Fibroblast of lung (primary cell): ENCODE measurements at places on chromosomes 3 and 15. TPM values are rescaled to one million over a fixed set of nuclear protein-coding genes. Genes with fewer than 3 reads are reported as not detected.

GOLGA8G gene
- not detected in 2 replicates for total RNA-seq

COL6A5 gene
- total RNA-seq = under 0.01 and 0.66 TPM in 2 replicates

KIF15 gene
- 2.1 and 3.8 TPM in 2 replicates for total RNA-seq

DNA sequence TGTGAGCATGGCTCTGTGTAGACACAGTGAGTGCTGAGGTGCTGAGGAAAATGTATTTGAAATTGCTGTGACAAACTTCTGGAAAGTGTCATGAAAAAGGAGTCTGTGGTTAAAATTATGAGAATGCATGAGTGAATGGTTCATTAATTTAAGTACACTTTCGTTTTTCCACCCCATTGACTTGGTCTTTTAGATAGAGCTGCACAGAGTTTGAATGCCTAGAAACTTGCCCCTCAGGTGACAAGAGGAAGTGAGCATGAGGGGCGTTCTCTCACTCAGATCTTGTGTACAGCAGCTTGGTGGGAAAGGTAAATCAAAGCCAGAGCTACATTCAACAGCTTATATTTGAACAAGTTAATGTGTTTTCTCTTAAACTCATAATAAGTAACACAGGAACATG, 296.8 kb downstream of the WDR72 start:
- H3K4me1 ChIP-seq = no peaks in the 10 kb centered on the region
- no peak overlapping the region for H3K27ac ChIP-seq
- no peaks in the 10 kb centered on the region for H3K36me3 ChIP-seq
- H3K4me3 ChIP-seq = no peak overlapping the region

DNA sequence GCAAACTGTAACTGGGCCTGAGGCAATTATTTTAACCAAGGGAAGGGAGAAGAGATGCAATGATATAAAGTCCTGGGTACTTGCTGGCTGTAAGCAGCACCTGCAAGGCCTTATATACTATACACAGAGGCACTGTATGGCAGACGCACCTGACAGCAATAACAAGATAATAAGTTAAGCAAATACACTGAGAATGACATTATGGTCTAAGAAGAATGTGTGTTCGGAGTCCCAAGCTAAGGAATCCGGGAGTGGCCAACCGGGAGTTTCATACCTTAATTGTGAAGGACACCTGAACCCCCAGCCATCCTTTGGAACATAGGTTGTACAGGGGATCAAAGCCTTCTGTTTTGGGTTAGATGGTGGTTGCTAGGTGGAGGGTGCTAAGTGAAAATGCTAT, 13.7 kb downstream of the FAM240A start:
- no peak overlapping the region for H3K4me3 ChIP-seq
- peaks cover 2% of the 10 kb centered on the region for H3K27me3 ChIP-seq
- H3K4me1 ChIP-seq = peaks cover 2% of the 10 kb centered on the region
- no peaks in the 10 kb centered on the region for H3K36me3 ChIP-seq

GRCh38 chr3:9862391-9863057, 17.5 kb downstream of the CIDEC start:
- peaks cover 5% of the 10 kb centered on the region for H3K4me1 ChIP-seq
- H3K27ac ChIP-seq = no peak overlapping the region
- H3K27me3 ChIP-seq = no peaks in the 10 kb centered on the region

GRCh38 chr3:97988784-97989568, 16.7 kb upstream of the RIOX2 start:
- H3K36me3 ChIP-seq = no peaks in the 10 kb centered on the region
- H3K27me3 ChIP-seq = peaks cover 3% of the 10 kb centered on the region
- H3K27ac ChIP-seq = no peak overlapping the region
- no peak for DNase-seq

GRCh38 chr3:160373655-160374054, 25.4 kb downstream of the IFT80 start:
- no peaks in the 10 kb centered on the region for H3K27me3 ChIP-seq
- no peak overlapping the region for H3K27ac ChIP-seq
- peaks cover 3% of the 10 kb centered on the region for H3K36me3 ChIP-seq
- H3K4me3 ChIP-seq = no peak overlapping the region
- DNase-seq = no peak

DNA sequence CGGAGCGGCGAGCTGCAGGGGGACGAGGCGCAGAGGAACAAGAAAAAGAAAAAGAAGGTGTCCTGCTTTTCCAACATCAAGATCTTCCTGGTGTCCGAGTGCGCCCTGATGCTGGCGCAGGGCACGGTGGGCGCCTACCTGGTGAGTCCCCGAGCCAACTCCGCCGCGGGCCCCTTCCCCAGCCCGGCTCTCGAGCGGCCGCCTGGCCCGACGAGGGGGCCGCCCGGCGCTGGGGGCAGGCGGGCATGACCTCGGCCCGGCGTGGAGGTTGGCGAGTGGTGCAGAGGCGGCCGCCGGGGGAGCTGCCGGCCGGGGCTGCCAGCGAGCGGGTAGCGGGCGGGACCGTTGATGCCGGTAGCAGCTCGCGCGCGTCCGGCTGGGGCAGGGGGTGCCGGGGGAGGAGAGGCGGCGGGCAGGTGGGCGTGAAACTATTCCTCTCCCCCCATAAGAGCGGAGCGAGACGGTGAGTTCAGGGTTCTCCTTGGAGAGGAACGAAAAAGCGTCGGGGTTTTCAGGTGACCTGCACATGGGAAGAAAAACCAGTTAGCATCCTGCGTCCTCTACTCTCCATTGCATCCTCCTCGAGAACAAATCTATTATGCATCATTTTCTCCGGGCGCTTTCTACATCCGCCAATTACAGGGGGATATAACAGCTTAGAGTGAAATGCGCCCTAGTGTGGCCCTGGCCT, 585 bp downstream of the SLCO3A1 start:
- H3K4me1 ChIP-seq = peaks cover 5% of the 10 kb centered on the region
- H3K27me3 ChIP-seq = no peaks in the 10 kb centered on the region
- H3K27ac ChIP-seq = no peak overlapping the region

DNA sequence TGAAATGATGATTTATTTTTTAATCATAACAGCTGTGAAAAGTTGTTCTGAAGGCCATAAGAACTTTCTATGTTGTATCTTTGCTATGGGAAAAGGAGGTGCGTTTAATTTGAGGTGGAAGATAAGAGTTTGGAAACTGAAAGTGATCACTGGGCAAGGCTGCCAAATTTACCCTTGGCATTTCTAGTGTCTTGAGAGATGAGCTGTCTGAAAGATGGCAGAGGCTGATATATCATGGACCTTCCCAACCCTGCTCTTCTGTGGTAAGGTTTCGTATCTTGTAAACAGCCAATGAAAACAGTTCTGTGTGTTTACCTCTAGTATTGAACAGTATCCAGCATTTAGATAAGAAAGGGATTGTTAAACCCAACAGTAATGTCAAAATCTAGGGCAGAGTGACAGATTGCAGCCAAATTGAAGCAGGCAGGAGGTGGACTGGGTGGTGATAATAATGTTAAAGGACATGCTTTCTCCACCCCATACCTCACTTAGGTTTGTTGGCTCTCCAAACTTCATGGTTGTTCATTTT, 15.8 kb upstream of the NFKBIZ start:
- peaks cover 4% of the 10 kb centered on the region for H3K4me1 ChIP-seq
- no peak overlapping the region for H3K4me3 ChIP-seq
- no peaks in the 10 kb centered on the region for H3K27me3 ChIP-seq
- no peaks in the 10 kb centered on the region for H3K36me3 ChIP-seq
- no peak overlapping the region for H3K27ac ChIP-seq

DNA sequence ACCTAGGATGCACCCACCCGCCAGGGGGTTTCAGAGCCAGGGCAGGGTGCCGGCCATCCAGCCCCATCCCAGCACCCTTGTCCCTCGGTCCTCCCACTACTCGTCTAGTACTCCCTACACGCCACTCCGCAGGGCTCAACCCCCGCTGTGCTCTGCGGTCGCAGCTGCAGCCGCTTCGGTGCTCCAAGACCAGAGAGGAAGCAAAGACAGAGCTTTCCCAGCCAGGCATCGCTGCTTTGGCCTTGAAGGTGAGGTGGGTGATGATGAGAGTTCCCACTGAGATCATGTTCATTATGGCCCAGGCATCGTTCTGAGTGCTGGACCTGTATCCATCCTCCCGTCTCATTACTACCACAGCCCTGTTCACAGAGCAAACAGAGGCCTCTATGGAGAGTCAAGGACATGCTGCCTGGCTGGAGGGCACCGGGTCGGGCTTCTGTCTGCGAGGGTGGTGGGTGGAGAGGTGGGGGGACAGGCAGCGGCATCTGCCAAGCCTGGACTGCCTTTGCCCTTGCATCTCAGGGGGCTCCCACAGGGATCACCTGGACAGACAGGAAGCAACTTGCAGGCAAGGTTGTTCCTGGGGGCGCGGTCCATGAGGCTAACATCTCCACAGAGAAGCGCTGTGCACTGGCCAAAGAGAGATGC, 66.9 kb downstream of the KLF13 start:
- H3K27me3 ChIP-seq = no peaks in the 10 kb centered on the region
- H3K36me3 ChIP-seq = no peaks in the 10 kb centered on the region
- peaks cover 18% of the 10 kb centered on the region for H3K4me1 ChIP-seq
- no peak overlapping the region for H3K4me3 ChIP-seq
- H3K27ac ChIP-seq = no peak overlapping the region

DNA sequence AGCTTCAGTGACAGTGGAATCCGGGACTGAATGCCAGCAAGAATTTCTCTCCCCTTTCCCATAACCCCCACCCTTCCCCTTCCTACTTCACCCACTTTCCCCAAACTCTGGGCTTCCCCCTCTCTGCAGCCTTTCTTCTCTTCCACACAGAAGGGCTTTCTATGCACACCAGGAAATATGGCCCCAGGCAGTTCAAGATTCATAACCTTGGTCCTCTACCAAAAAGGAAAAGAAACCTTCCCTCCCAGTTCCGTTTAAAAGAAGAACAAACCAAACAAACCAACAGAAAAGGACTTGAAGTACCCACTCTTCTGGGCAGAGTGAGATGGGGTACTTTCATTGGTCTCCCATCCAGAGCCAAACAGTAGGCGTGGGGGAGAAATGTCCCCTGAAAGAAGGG, 68.8 kb upstream of the ABHD2 start:
- no peaks in the 10 kb centered on the region for H3K27me3 ChIP-seq
- H3K4me1 ChIP-seq = peaks cover 18% of the 10 kb centered on the region
- H3K36me3 ChIP-seq = no peaks in the 10 kb centered on the region
- no peak for DNase-seq
- H3K27ac ChIP-seq = no peak overlapping the region
- no peak overlapping the region for H3K4me3 ChIP-seq

- H3K4me1 ChIP-seq = peaks cover 21% of the 10 kb centered on the region
- no peaks in the 10 kb centered on the region for H3K36me3 ChIP-seq
- H3K27ac ChIP-seq = no peak overlapping the region
- peak; percentile 41 for DNase-seq
- H3K4me3 ChIP-seq = no peak overlapping the region
- no peaks in the 10 kb centered on the region for H3K27me3 ChIP-seq
Observed at GRCh38 chr3:172675441-172676193, 35.2 kb downstream of the NCEH1 start.

GRCh38 chr15:30953731-30954378, 37.6 kb downstream of the MTMR10 start:
- no peak overlapping the region for H3K4me3 ChIP-seq
- DNase-seq = peak; percentile 84
- H3K36me3 ChIP-seq = peaks cover 17% of the 10 kb centered on the region
- H3K27ac ChIP-seq = peak overlapping the region; percentile 77
- H3K4me1 ChIP-seq = peaks cover 9% of the 10 kb centered on the region

DNA sequence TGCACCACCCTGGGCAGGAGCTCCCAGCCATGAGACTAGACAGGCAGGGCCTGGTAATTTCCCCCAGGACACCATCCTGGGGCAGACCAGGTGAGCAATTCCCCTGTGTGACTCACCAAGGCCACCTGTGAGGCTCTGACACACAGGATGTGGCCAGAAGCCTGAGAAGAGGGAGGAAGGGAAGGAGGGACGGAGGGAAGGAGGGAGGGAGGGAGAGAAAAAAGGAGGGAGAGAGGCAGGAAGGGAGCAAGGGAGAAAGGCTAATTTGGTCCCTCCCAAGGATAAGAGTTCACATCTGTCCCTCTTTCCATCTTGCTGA, 25.9 kb downstream of the WNT7A start:
- no peak overlapping the region for H3K27ac ChIP-seq
- H3K36me3 ChIP-seq = no peaks in the 10 kb centered on the region
- no peak overlapping the region for H3K4me3 ChIP-seq
- no peak for DNase-seq

- H3K27me3 ChIP-seq = no peaks in the 10 kb centered on the region
- no peak for DNase-seq
- no peaks in the 10 kb centered on the region for H3K36me3 ChIP-seq
- H3K4me1 ChIP-seq = no peaks in the 10 kb centered on the region
- no peak overlapping the region for H3K4me3 ChIP-seq
Observed at GRCh38 chr3:184067573-184068055, 14.8 kb downstream of the HTR3C start.

DNA sequence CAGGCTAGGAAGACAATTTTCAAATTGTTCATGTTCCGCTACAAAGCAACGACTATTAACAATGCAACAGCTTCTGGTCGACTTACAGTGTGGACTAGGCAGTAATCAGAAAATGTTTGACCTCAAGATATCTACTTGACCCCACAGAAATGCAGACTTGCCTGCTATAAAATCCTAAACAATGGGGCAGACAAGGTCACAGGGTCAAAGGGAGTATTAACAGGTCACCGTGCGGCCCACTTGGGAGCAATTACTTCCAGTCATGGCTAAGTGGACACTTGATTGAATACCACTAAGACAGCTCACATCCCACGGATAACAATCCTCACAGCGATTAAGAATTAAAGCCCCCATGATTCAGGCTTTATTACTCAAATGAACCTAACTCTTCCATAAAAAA, 58.9 kb downstream of the FOXP1 start:
- no peaks in the 10 kb centered on the region for H3K4me1 ChIP-seq
- DNase-seq = no peak
- no peak overlapping the region for H3K27ac ChIP-seq

DNA sequence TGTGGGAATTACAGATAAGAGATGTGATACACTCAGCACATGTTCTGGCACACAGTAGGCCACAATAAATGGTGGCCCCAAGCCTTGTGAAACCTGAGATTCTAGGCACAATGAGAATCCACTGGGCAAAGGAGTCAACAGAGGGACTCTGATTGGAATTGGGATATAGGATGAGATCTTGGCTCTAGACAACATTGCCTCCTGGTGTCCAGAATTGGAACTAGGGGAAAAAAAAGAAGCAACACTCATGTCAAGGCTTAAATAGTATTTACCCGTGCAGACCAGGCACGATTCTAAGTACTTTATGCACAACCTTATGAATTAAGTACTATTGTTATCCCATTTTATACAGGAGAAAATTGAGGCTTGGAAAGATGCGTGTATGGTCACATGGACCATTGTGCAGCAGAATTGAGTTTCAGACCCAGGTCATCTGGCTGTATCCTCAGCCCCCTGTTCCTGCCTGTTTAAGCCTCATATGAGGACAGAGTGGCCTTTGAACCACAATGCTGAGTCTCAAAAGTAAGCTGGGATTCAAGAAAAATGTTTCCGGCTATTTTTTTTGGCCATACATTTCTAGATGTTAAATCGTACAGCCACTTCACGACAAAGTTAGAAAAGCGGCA, 124.8 kb downstream of the SV2B start:
- H3K4me1 ChIP-seq = no peaks in the 10 kb centered on the region
- no peak overlapping the region for H3K27ac ChIP-seq
- H3K4me3 ChIP-seq = no peak overlapping the region
- H3K36me3 ChIP-seq = no peaks in the 10 kb centered on the region
- H3K27me3 ChIP-seq = no peaks in the 10 kb centered on the region
- peak; percentile 3 for DNase-seq
